NCI-H2081 treated with DMSO at 0.1 percent for 48 hours (cell line): ENCODE measurements at places on chromosomes 7 and 10.
A peak's percentile ranks its signal among the peaks of the same experiment; 100 is the strongest.

DNA sequence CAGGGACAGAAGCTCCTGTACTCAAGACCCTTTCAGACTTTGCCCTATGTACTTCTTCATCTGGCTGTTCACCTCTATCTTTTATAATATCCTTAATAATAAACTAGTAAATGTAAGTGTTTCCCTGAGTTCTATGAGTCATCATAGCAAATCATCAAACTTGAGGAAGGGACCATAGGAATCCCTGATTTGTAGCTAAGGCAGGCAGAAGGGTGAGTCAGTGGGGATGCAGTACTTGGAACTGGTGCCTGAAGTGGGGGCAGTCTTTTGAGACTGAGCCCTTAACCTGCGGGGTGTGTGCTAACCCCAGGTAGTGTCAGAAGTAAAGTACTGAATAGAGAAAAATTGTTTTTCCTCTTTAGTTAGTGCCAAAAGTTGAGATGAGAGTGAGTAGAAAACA lies 6.2 kb upstream of the TMEM243 start:
- DNase-seq: no peak

DNA sequence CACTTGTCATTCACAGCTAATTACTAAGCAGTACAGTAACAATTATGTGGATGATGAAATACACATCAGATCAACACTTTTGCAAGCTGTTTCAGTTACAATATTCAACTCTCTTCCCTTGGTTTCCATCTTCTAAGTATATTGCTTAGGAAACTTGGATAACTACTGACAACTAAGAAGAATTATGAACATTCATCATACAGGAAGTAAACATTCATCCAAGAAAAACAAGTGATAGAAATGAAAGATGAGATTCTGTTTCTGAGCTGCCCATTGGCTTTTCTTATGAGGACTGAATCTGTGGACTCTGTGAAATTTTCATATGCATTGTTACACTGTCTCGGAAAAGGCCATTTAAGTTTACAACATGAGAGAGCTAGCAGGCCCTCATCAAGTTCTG lies 240.2 kb downstream of the PRKG1 start:
- no peak for DNase-seq

DNA sequence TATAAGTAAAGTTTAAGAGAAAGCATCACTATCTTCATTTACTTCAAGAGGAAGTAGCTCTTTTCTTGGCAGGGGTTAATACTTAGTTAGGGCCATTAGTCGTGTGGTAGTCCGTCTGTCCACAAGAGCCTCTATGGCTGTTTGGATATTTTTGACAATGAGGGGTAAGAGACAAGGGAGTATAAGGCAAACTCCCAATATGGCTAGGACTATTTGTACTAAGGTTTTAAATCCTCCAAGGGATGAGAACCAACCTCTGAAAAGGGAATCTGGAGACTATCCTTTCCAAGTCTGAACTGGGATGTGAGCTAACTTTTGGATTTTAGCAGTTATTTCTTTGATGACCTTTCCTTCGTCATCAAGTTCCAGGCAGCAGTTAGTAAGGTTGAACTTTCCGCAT lies at the start of gene ZNF117:
TSS of gene ZNF117 (minus strand) at position 101 of the 400 bp plus-strand sequence.
- DNase-seq: no peak

DNA sequence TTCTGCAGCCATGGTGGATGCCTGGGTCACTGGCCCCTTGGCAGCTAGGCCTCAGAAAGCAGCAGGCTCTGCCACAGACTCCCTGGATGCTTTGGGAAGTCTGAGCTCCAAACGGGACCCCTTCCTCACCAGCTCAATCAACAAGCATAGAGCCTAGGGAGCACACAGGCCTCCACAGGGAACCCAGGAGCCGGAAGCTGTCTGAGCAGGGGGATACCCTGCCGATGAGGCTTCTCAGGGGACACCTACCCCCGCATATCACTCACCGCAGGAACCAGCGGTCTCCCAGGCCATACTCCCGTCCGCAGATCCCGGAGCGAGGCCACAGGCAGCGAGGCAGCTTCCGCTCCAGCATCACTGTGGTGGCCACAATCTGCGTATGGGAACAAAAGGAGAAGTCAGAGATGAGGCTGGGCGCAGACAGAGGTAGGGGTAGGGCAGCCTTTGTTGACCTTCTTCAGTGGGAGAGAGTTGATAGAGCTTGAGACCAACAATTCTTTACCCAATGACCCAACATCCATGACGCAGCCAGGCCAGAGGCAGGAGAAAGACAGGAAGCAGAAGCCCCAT lies 13.4 kb downstream of the TRPV6 start:
- no peak for DNase-seq

DNA sequence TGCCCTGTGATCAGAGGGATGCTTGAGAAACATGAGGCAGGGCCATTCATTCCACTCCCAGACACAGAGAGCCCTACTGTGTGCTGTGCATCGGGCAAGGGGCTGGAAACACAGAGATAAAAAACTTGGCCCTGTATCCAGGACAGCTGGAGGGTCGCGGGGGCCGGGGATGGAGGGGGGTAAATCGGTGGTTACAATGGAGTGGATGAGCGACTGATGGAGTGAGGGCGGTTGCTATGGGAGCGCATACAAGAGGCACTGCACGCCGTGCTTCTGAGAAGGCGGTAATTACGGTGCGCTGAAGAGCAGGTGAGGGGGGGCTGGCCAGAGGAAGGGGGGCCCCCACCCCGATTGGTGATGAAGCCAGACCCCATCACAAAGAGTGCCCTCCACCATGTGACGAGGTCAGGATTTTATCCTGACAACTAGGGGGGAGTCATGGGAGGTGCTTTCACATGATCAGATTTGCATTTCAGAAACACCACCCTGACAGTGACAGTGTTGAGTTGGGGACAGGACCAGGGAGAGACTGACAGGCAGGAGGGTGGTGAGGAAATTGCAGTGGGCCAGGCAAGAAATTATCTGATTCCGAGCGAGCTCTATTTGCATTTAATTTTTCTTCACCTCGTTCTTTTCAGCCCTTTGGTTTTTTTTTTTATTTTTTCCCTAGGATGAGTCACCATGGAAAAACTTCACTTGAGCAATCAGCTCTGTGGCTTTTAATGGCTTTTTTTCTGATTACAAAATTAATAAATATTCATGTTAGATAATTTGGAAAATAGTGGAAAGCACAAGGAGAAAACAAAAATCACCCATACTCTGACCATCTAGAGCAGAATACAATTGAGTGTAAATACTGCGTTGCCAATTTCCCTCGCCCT lies 7.8 kb downstream of the CPA5 start:
- DNase-seq: peak; percentile 32

- DNase-seq: no peak
Observed at GRCh38 chr10:32330214-32330613, 16.7 kb downstream of the EPC1 start.

- no peak for DNase-seq
Observed at GRCh38 chr7:156475666-156476065, 164.9 kb upstream of the RNF32 start.
